ENCODE measurements at places on chromosomes 12 and 14. TPM values are rescaled to one million over a fixed set of nuclear protein-coding genes. Genes with fewer than 3 reads are reported as not detected.

GLT1D1 gene
- not detected for total RNA-seq

LRRC10 gene
- not detected for total RNA-seq

ZNF10 gene
- 1.6 TPM for total RNA-seq

CLEC9A gene
- not detected for total RNA-seq

GLI1 gene
- total RNA-seq: 8.1 TPM

PMEL gene
- 1.4 TPM for total RNA-seq

CAPS2 gene
- total RNA-seq: 0.38 TPM

EID3 gene
- total RNA-seq: 7.3 TPM

NXPH4 gene
- 5.1 TPM for total RNA-seq

BIN2 gene
- total RNA-seq: 0.17 TPM

BMAL2 gene
- total RNA-seq: 15.7 TPM

KLHL42 gene
- total RNA-seq: 20.0 TPM

SMOC1 gene
- total RNA-seq: 16.4 TPM

LRRIQ1 gene
- total RNA-seq: 1.0 TPM

BEGAIN gene
- 7.1 TPM for total RNA-seq

DEPDC4 gene
- total RNA-seq: 1.5 TPM

AQP2 gene
- not detected for total RNA-seq

MORN3 gene
- total RNA-seq: 0.13 TPM

P2RX2 gene
- total RNA-seq: not detected

TOGARAM1 gene
- 9.9 TPM for total RNA-seq

RNU4-1 gene
- not detected for total RNA-seq

BDKRB2 gene
- total RNA-seq: 1.7 TPM
